Articular chondrocyte of knee joint (primary cell): ENCODE measurements at places on chromosomes 16 and 17. TPM values are rescaled to one million over a fixed set of nuclear protein-coding genes. Genes with fewer than 3 reads are reported as not detected.

Gene CDYL2
- total RNA-seq: 6.9 and 9.1 TPM in 2 replicates

Gene CPPED1
- 44.7 and 46.0 TPM in 2 replicates for total RNA-seq

Gene TLCD2
- total RNA-seq: 5.3 and 5.9 TPM in 2 replicates

Gene CCL22
- not detected in 2 replicates for total RNA-seq
